PC-9 (cell line): ENCODE measurements at places on chromosomes 16 and 17. TPM values are rescaled to one million over a fixed set of nuclear protein-coding genes. Genes with fewer than 3 reads are reported as not detected.

- no peak for DNase-seq
- H3K27me3 ChIP-seq = peaks cover 33% of the 10 kb centered on the region
Observed at GRCh38 chr17:3512505-3513171, 36.8 kb downstream of the ASPA start.

GRCh38 chr16:86398622-86399021 is 111.7 kb upstream of the FOXF1 start:
- no peaks in the 10 kb centered on the region for H3K4me1 ChIP-seq
- no peaks in the 10 kb centered on the region for H3K36me3 ChIP-seq
- H3K27ac ChIP-seq = no peak overlapping the region
- no peak overlapping the region for H3K4me3 ChIP-seq

DNA sequence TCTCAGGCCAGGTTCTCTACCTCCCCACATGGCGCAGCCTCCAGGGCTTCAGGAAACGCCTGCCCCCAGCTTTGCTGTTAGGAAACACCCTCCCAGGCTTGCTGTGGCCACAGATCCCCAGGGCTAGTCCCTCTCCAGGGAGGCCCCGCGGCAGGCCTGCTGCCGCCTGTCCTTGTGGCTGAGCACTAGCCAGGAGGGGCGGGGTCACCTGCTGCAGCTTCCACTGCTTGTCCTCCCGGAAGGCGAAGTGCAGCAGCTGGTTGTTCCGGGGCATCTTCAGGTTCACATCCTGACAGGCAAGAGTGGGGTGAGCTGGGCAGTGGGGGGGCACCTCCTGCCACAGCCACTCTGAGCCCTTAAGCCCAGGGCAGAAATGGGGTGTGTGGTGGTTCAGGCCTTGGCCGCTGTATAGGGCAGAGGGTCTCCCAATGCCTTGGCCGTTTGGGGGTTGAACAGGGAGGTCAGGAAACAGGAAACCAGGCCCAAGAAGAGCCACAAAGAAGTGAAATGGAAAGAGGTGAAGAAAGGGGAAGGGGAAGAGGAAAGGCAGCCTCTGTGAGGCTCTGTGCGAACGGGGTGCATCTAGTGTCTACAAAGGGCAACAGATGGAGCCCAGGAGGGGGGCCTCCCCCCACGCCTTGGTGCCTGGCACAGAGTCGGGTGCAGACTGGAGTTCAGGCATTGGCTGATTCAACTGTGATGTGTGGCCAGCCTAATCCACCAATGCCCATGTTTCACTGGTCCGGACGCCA is 2.0 kb downstream of the ROGDI start:
- H3K4me3 ChIP-seq = no peak overlapping the region
- no peaks in the 10 kb centered on the region; the same call in 1 of the 2 replicates for H3K36me3 ChIP-seq
- DNase-seq = peak; percentile 71

The KCNJ12 gene
- total RNA-seq = 1.1 and 2.0 TPM in 2 replicates

- no peaks in the 10 kb centered on the region for H3K4me1 ChIP-seq
- no peak overlapping the region for H3K4me3 ChIP-seq
- no peak for DNase-seq
- H3K27ac ChIP-seq = no peak overlapping the region
- no peaks in the 10 kb centered on the region for H3K27me3 ChIP-seq
Observed at GRCh38 chr16:75599452-75600277, 23.4 kb downstream of the ADAT1 start.
